ENCODE measurements at places on chromosomes 13 and 19.

GRCh38 chr19:45254044-45254531, 3.0 kb downstream of the MARK4 start:
- no peak for DNase-seq

DNA sequence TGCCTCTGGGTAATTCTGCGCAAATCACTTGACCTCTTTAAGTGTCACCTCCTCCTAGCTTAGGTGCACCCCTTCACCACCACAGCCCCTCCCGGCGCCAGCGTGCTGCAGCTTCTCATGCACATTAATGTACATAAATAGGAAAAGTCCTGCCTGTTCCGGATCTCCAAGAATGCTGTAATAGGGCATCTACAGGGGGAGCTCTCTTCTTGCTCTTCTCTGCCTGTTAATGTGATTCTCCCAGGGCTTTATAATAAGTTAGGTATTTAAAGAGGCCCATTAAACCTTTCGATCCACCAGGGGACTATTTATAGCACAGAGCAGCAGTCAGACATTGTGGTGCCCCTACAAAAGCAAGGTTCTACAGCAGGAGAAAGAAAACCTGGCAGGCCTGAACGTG, 35.3 kb downstream of the SOX1 start:
- no peak for DNase-seq

DNA sequence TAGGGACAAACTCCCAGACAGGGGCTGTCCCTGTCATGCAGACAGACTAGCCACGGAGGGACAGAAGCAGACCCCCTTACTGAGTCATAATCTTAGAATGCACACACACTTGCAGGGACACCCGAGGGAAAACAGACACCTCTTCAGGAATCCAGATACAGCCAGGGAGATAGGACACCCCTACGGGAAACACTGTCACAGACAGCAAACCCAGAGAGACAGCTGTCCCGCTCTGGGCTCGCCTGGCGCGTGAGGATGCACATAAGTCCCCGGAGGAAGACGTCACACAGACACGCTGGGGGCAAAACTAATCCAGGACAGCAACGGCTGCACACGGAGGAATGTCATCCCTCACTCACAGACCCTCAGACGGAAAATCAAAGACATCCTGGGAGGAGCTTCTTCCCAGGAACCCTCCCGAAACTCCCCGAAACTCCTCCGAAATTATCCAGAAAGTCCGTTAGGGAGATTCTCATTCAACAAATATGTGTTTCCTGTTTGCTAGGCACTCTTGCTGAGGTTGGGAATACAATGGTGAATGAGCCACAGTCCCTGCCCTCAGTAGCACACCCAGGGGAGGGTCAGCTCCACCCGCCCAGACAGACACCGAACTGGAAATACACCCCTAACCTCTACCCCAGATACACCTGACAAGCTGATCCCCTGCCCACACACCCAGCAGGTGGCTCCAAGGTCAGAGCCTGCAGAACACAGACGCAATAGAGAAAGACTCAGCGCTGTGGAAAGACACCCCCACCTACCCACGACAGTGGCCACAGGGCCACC, 15.2 kb upstream of the TOMM40 start:
- no peak for DNase-seq

GRCh38 chr13:28286263-28286662, 147.9 kb downstream of the PAN3 start:
- no peak for DNase-seq

- peak; percentile 65 for DNase-seq
Observed at GRCh38 chr13:97429681-97430081, 4.3 kb upstream of the RAP2A start.

DNA sequence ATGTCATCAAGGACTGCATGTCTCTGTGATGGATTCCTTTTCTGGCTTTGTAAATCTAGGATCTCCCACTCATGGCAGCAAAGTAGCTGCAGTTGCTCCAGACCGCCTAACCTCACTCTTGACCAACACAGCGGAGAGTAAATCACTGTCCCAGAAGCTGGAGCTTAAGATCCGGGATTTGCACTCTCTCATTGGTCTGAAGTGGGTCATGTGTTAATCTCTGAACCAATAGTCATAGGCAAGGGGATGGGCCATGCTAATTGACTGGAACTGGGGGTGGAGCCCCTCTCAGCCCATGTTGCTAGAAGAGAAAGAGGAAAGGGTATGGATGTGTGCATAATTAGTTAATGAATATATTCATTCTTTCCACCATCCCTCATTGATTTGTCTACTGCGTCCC, 34.0 kb downstream of the VAV1 start:
- DNase-seq: no peak

DNA sequence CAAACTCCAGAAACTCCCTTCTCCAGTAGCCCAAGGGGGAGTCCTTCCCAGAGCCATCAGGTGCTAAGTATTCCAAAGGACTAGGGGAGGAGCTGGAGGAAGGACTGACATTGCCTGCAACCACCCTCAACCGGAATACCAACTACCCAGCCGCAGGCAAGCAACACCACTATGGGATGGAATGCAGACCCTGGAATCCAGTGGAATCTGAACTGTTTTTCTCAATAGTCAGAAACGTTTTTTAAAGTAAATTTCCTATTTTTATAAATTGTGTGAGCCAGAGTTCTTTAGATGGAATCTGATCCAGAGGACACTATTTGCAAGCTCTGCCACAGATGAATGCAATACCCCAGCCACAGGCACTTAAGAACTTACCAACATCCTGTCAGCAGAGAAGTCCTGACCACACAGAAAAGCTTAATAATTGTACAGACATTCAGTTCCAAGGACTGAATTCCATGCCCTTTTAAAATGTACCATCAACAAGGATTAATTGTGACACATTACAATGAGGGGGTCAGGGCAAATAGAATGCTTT, 92.1 kb downstream of the USP12 start:
- peak; percentile 27 for DNase-seq

DNA sequence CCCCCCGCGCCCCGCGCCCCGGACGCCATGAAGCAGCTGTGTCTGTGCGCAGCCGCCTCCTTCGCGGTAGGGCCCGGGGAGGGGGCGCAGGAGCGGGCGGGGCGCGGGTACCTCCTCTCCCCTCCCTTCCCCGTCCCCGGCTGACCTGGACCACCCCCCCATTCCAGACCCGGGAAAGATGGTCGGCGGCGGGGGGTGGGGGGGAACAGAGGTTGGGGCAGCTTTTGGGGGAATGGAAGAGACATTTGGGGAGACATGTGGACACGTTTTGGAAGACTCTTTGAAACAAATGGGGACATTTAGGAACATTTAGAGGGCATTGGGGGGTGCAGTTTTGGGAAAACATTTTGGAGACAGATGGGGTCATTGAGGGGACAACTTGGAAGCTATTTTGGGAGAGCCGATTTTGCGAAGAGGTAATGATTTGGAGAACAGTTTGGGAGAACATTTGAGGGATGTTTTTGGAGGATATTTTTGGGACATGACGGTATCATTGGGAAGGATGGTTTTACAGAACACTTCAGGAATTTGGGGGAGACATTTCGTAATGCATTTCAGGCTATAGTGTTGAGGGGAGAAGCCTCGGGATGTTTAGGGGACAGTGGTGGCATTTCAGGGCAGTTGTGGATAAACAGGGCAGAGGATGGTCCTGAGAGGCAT, 16.1 kb downstream of the ANKRD24 start:
- DNase-seq: no peak

DNA sequence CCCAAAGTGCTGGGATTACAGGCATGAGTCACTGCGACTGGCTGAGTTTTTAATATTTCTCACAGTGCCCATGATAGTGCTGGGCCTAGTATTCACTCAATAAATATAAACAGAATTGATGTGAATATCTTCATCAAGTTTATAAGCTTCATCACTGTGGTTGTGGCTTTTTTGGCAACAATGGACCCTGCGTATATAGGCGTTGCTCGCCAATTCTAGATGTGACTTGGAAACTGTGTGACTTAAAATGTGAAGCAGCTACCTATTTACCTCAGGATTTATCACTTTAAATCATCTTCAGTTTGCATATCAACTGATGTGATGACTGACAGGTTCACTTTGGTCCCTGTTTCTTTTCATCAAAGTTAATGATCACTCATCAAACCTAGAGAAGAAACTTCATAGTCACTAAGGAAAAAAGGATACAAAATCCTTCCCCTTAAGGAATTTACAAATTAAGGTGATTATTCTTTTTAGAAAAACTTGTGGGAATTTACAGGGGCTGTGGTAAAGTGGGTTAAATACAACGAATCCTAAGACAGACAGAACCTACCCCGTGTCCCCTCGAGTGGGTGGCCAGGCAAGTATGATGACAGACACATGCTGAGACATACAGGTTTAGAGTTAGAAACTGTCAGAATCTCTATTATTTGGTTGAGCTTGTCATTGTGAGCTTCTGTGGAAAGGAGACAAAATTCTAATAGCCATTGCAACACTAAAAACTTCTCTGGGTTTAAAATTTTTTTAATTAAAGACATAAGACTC, 101.3 kb downstream of the AKAP11 start:
- DNase-seq: no peak

DNA sequence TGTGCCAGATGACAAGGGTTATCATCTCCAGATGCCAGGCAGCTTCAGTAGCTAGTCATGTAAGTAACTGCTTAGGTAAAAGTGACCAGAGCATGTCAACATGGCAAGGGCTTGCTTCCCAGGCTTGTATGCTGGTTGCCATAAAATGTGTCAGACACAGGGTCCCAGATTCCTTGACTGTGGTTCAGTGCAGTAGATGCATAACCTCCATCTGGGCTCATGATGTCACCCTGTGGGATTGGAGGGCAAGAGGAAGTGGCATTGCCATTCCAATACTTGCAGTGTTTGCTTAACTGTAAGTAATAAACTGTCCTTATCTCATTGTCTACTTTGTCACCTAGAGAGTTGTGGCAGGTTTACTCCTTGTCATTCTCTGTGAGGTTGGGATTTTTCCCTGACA, 226.8 kb downstream of the PCDH17 start:
- no peak for DNase-seq

DNA sequence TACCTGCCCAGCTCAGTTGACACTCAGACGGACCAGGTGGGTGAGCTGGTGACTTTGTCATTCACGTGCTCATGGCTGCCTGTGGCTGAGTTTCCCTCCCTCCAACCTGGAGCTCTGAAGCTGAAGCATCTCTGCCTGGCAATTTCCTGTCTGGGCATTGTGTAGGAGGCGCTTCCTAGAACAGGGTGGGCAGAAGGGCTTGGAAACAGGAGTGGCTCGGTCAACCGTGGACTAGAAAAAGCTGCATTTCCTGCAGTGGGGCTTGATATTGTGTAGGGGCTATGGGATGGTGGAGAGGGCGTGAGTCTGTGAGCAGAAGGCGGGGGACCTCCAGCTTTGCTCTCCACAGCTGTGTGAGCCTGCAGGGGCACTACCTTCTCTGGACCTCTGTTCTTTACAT, 278.3 kb downstream of the TEX29 start:
- DNase-seq: no peak

DNA sequence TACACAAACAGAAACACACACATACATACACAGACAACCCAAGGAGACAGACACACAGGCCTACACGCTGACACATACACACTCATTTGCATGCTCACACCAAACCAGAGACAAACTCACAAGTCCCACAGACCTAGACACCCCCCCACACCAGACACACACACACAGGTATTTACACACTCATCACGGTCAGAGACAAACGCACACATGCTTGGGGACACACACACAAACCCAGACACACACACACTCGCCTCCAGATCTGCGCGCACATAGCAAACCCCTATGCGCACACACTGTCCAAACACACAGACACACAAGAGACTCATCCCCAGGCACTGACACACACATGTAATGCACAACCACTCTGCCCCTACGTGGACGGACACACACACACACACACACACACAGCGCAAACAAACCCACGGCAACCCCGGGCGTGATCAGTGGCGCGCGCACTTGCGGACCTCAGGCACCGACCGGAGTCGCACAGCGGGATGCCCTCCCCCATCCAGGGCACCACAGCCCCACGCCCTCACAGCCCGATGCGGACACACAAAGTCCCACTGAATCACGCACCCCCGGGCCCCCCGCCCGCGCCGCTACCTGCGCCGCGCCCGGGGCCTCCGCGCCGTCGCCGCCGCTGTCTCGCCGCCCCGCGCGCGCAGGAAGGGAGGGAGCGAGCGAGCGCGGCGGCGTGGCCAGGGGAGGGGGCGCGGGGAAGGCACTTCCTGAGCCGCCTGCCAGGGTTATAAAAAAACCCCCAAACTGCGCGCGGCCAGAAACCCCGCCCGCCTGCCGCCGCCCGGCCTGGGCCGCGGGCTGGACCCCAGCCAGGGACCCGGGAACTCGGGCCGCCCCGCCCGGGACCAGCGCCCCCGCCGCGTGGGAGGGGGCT, at the start of gene ADAMTS10:
ADAMTS10 (minus strand) TSS at position 675 of the 895 bp plus-strand sequence. CDS start 5,005 bp downstream, outside the sequence.
- DNase-seq: no peak

DNA sequence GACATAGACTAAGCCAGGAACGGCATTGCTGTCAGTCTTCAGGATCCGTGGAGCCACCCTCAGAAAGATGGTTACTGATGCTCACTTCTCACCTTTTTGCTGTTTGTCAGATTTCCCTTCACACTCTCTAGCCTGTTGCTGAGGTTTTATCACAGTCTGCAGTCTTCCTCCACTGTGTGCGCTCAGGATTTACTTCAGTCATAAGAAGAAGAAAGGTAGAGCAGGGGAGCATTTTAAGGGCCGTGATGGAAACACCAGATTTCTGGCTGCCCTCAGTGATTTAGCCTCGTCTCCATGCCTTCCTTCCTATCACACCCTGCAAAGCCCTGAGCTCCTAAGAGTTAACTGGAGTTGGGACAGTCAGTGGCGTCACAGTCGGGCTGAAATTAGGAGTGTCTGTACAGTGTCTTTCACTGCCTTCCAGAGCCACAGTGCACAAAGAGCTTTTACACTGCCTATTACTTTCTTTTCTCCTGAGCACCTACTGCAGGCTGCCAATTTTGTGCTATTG, 60.0 kb upstream of the GPR183 start:
- no peak for DNase-seq

DNA sequence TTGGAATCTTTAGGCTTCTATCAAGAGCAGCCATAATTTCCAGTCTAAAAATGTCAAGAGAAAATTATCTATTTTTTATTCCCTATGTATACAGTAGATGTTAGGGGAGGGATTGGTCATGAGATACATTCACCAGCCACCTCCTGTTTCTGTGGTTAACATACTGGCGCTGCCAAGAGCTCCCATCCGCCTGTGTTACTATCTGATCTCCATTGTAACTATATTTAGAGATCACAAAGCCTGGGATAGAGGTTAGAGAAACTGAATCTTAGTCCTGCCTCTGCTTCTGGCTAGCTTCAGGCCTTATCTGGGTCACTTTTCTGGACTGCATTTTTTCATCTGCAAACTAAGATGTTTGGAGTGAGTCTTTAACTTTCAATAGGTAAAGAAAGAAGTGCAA, 46.3 kb downstream of the POLR1D start:
- DNase-seq: no peak

DNA sequence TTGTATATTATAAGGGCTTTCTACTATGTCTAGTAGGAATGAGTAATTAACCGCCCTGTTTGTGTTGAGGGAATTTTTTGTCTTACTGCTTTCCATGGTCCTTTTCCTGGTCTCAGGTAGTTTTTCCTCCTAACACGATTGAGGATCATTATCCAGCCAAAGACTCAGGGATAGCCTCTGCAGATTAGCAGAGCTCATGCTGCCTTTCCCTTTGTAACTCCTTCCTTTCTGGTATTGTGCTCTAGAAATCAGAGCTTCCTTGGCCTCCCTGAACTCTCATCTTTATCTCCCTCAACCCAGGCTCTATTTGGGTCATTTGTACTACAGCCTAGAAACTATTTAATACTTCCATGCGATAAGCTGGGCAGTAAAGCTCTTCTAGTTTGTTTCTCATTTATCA, 142.1 kb downstream of the PDS5B start:
- no peak for DNase-seq

Data from HCEC 1CT (cell line).